Effector CD8-positive, alpha-beta T cell (primary cell): ENCODE measurements at places on chromosomes 16 and 17.

DNA sequence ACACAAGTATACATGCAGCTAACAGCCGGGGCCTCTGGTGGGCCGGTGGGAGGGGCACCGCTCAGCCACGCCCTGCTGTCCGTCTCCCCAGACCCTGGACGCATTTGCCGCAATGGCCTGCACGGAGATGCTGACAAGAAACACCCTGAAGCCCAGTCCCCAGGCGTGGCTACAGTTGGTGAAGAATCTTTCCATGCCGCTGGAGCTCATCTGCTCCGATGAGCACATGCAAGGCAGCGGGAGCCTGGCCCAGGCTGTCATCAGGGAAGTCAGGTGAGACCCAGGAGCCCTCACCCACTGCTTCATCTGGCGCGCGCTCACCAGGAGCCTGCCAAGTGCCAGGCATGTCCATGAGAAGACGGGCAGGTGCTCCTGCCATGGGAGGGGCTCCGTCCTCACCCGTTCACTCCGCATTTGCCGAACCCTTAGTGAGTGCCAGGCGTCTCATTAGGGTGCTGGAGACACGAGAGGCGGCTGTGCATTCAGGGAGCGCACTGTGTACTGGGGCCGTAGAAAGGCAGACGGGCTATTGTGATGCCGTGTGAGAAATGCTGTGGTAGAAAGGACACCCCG lies 51.4 kb upstream of the ENDOV start:
- no peak for DNase-seq

- DNase-seq = no peak
Measured at GRCh38 chr17:43839670-43840108, 6.7 kb upstream of the MPP3 start.

- no peak for DNase-seq
Measured at GRCh38 chr17:16383216-16383615, 2.3 kb downstream of the UBB start.

GRCh38 chr16:87002717-87003413 lies 314.3 kb downstream of the C16orf95 start:
- DNase-seq = no peak

- DNase-seq = peak; percentile 37
Measured at GRCh38 chr17:58587713-58588117, 73.3 kb upstream of the MTMR4 start.
